Non-pigmented ciliary epithelial cell (primary cell): ENCODE measurements at places on chromosomes 13 and 19.

DNA sequence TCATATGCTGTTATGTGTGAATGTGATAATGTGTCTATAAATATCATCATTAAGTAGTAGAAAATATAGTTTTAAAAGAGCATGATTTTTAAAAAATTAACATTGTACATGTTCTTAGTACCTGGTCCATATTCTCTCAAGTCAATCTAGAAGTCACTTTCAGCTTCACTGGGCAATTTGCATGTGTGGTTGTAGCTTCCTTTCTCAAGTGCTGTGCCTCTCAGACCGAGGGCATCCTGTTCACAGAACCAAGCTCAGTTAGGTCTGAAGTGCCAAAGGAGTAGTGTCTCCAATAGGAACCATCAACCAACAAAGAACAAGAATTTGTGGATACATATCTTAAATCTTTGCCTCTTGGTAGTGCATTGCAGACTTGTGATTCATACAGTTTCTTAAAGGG, 541.8 kb upstream of the SLC10A2 start:
- no peak for DNase-seq

DNA sequence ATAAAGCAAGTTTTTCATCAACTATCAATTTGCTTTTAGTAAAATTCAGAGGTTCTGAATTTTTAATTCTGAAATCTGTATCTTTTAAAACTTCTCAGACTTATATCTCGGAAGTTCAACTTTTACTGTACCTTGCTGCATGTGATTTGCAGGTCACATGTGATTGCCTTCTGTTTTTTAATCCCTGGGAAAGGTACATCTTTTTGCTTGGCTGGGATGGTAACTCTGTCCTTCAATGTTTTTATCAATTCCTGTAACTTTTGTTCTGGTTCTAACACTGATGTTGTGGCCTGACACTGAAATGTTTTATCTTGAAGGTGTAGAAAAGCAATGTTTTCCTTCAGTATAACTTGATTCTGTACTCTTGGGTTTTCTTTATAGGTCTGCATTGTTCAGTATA, 16.2 kb upstream of the NAA16 start:
- no peak for DNase-seq

GRCh38 chr19:1049106-1049505, 9.2 kb downstream of the ABCA7 start:
- no peak for DNase-seq

- DNase-seq, result no peak
These were observed at the start of gene IQCN for GRCh38 chr19:18274219-18274780. TSS of gene IQCN (minus strand) at chr19:18274452. CDS start at chr19:18269478, 4,974 bp downstream.

DNA sequence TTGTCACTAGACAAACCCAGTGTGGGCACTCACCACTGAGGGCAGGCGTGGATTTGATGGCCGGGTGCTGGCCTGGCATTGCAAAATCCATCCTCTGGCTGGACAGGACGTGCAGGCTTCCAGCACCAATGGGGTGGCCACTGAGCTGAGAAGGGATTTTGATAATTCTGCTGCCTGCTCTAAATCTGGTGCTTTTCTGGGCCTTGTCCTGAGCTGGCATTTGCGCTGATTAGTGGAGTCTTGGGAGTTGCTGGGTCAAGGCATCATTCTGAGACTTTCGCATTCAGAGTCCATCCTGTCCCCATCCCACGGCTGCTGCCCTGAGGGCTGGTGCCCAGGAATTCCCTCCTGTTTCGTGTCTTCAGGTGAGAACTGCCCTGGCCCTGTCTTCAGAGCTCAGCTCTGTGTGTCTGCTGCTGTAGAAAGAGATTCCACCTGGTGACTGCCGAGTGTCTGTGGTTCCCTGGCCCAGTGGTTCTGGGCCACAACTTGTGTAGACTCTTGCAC, 65.9 kb upstream of the MCF2L start:
- DNase-seq, result no peak
